ENCODE measurements at places on chromosomes 1 and 21. TPM values are rescaled to one million over a fixed set of nuclear protein-coding genes. Genes with fewer than 3 reads are reported as not detected.
A peak's percentile ranks its signal among the peaks of the same experiment; 100 is the strongest.

- no peaks in the 10 kb centered on the region for H3K4me1 ChIP-seq
- no peaks in the 10 kb centered on the region for H3K27me3 ChIP-seq
- H3K27ac ChIP-seq = no peak overlapping the region
These were observed 18.8 kb upstream of the RGS16 start for GRCh38 chr1:182622901-182623528.

DNA sequence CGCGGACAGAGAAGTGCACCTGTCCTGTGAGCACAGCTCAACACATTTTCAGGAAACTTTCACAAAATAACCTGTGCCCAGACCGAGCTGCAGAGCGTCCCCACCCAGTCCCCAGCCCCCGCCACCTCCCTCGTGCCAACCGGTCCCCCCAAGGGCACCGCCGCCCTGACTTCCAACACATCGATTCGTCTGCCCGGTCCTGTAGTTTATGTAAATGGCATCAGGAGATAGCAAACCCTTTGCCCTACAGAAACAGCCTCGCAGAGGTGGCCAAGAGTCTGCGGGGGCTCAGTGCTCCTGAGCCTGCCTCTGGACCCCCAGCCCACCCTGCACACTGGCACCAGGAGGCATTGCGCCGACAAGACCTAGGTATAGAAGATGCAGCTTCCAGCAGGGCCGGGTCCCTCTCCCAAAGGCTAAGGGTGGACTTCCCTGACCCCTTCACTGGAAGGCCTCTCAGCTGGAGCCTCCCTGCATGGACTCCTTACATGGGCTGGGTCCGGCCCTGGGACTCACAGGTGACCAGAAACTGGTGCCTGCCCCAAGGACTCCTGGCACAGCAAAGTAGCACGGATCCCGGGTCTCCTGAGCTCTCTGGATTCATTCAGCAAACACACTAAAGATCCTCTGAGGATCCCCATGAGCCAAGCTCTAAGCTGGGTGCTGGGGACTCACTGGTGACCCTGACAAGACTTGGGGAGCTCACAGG, 6.6 kb upstream of the PLEKHG5 start:
- peaks cover 23% of the 10 kb centered on the region for H3K4me1 ChIP-seq
- no peak overlapping the region for H3K27ac ChIP-seq
- no peak for DNase-seq
- H3K36me3 ChIP-seq = no peaks in the 10 kb centered on the region
- peak overlapping the region; percentile 44 for H3K4me3 ChIP-seq

- no peaks in the 10 kb centered on the region for H3K27me3 ChIP-seq
- no peak overlapping the region for H3K4me3 ChIP-seq
- peaks cover 14% of the 10 kb centered on the region for H3K36me3 ChIP-seq
- H3K27ac ChIP-seq = no peak overlapping the region
- H3K4me1 ChIP-seq = peaks cover 17% of the 10 kb centered on the region
These were observed 18.8 kb downstream of the DPYD start for GRCh38 chr1:97902067-97902466.

DNA sequence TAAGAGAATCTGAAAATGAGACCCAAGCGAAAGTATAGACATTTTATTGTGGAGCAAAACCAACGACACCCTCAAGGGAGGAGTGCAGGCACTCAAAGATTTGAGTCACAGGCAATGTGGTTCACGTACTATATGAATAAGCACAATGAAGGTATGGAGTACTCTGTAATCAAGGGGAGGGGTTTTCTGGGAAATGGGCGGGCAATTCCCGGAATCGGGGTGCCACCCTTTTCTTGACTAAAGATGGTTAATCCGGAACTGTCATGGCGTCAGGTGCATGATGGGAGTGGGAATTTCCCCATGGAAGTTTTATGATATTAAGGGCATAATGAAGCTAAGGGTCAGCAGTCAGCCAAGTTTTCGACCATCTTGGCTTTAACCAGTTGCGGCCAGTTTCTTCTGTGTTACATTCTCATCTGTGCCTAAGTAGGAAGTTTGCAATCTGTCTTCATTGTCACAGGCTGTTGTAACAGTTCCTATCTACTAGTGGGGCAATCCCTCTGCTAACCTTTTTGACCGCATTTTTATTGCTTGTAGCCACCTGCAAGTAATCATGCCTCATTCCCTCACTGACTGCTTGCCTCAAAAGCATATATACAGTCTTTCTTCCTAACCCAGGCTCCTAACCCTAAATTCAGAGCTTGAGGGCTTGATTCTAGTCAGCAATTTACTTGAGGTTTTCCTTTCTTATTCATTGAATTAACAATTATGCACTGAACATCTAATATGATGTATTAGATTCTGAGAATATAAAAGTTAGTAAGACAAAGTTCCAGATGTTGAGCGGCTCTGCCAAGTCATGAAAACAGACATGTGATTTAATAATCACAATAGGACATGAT, 775 bp upstream of the AIM2 start:
- no peak for DNase-seq
- H3K36me3 ChIP-seq = no peaks in the 10 kb centered on the region
- peak overlapping the region; percentile 88 for H3K4me3 ChIP-seq
- H3K27me3 ChIP-seq = no peaks in the 10 kb centered on the region
- H3K4me1 ChIP-seq = peaks cover 19% of the 10 kb centered on the region

- no peak overlapping the region for H3K27ac ChIP-seq
- H3K27me3 ChIP-seq = no peaks in the 10 kb centered on the region
- H3K4me1 ChIP-seq = no peaks in the 10 kb centered on the region
- no peaks in the 10 kb centered on the region for H3K36me3 ChIP-seq
- no peak for DNase-seq
These were observed 1174.9 kb upstream of the ADGRL4 start for GRCh38 chr1:80181418-80181817.

- H3K36me3 ChIP-seq = no peaks in the 10 kb centered on the region
- H3K27ac ChIP-seq = no peak overlapping the region
- no peak overlapping the region for H3K4me3 ChIP-seq
- peaks cover 2% of the 10 kb centered on the region for H3K27me3 ChIP-seq
- no peak for DNase-seq
- no peaks in the 10 kb centered on the region for H3K4me1 ChIP-seq
These were observed 107.3 kb downstream of the HMGB4 start for GRCh38 chr1:33971018-33971710.

GRCh38 chr1:85321237-85321964, 45.0 kb upstream of the BCL10 start:
- no peak overlapping the region for H3K4me3 ChIP-seq
- DNase-seq = no peak
- no peak overlapping the region for H3K27ac ChIP-seq
- no peaks in the 10 kb centered on the region for H3K36me3 ChIP-seq

- H3K4me3 ChIP-seq = no peak overlapping the region
- H3K27ac ChIP-seq = no peak overlapping the region
- no peak for DNase-seq
- no peaks in the 10 kb centered on the region for H3K4me1 ChIP-seq
- no peaks in the 10 kb centered on the region for H3K36me3 ChIP-seq
- no peaks in the 10 kb centered on the region for H3K27me3 ChIP-seq
These were observed 1404.4 kb upstream of the PRMT6 start for GRCh38 chr1:105652109-105652508.

- DNase-seq = peak; percentile 10
- H3K27ac ChIP-seq = no peak overlapping the region
- no peak overlapping the region for H3K4me3 ChIP-seq
These were observed 24.7 kb downstream of the HMGCS2 start for GRCh38 chr1:119743776-119744597.

DNA sequence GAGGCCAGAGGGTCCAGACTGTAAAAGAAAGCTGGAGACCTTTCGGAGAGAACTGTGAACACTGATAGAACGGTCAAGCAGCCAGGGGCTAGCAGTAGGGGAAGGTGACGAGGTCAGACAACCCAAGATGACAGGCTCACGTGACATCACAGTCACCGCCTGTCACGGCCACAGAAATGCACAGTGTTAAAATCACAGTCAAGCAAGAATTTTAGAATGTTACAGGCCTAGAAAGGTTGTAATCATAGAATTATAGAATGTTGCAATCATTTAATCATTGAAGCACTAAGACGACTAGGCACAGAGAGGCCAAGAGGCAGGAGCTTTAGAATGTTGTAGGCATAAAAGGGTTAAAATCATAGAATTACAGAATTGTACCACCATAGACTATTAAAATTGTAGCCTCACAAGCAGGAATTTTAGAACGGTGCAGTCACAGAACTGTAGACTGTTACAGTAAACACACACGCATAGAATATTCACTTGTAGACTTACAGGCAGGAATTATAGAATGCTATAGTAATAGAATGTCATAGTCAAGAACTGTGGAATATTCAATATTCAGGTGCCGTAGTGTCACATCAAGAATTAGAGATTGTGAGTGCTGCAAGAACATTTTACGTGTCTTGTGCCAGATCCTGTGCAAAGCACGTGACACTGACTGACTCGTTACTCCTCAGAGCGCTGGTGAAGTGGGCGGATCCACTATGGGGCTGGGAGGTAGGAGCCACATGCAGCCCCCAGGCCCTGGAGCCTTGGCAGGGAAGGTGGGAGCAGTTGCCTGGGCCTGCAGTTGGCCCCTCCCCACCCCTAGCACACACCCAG, 118.1 kb downstream of the EPHB2 start:
- H3K36me3 ChIP-seq = no peaks in the 10 kb centered on the region
- H3K4me1 ChIP-seq = no peaks in the 10 kb centered on the region
- DNase-seq = no peak
- no peak overlapping the region for H3K4me3 ChIP-seq
- no peaks in the 10 kb centered on the region for H3K27me3 ChIP-seq
- H3K27ac ChIP-seq = no peak overlapping the region

DNA sequence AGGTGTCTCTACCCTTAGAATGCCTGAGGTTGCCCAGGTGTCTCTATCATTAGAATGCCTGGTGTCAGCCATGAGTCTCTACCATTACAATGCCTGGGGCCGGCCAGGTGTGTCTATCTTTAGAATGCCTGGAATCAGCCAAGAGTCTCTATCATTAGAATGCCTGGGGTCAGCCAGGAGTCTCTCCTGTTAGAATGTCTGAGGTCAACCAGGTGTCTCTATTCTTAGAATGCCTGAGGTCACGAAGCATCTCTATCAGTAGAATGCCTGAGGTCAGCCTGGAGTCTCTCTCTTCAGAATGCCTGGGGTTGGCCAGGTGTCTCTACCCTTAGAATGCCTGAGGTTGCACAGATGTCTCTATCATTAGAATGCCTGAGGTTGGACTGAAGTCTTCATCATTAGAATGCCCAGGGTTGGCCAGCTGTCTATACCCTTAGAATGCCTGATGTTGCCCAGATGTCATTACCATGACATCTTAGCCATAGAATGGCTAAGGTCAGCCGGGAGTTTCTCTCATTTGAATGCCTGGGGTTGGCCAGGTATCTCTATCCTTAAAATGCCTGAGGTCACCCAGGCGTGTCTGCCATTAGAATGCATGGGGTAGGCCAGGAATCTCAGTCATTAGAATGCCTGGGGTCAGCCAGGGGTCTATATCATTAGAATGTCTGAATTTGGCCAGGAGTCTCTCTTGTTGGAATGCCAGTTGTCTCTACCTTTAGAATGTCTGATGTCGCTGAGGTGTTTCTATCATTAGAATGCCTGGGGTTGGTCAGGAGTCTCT, 44.0 kb downstream of the RNF187 start:
- H3K27ac ChIP-seq = no peak overlapping the region
- H3K36me3 ChIP-seq = no peaks in the 10 kb centered on the region
- no peak for DNase-seq
- no peak overlapping the region for H3K4me3 ChIP-seq
- H3K27me3 ChIP-seq = peaks cover 2% of the 10 kb centered on the region

- H3K4me1 ChIP-seq = no peaks in the 10 kb centered on the region
- DNase-seq = no peak
- no peak overlapping the region for H3K4me3 ChIP-seq
- no peak overlapping the region for H3K27ac ChIP-seq
These were observed 29.3 kb downstream of the ZSCAN20 start for GRCh38 chr1:33501774-33502173.

DNA sequence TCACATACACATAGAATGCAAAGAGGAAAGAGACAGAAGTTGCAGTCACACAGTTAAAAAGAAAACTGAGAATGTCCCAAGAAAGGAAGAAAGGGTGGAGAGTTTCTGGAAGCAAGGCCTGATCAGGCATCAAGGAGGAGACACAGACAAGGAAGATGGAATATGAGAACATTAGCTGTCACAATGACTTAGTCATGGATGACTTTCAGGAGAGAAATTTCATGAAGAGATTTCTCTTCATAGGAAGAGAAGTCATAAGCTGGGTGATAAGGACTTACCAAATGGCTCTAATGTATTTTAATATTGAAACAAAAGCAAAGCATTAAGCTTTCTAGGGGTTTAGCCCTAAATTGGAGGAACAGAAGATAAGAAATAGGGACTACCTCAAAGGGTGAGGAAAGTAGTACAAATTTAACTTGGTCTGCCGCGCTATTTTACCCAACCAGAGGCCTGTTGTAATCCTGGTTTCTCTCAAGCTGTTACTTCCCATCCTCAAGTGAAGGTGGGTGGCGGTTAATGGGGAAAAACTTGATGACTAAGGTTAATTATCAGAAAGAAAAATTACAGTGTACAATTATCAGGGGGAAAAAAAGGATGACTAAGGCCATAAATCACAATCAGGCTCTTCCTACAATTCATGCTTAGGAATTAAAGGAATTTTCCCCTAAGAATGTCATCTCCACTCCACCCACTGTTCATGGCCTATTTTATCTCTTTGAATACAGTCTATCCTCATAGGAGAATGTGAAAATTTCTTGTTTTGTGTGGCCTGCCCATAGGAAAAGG, 93.9 kb upstream of the ADGRL2 start:
- H3K36me3 ChIP-seq = no peaks in the 10 kb centered on the region
- H3K4me3 ChIP-seq = no peak overlapping the region
- no peaks in the 10 kb centered on the region for H3K4me1 ChIP-seq
- H3K27me3 ChIP-seq = no peaks in the 10 kb centered on the region
- DNase-seq = no peak
- no peak overlapping the region for H3K27ac ChIP-seq

GRCh38 chr1:209544098-209544497, 39.4 kb upstream of the CAMK1G start:
- H3K36me3 ChIP-seq = no peaks in the 10 kb centered on the region
- no peak overlapping the region for H3K27ac ChIP-seq
- H3K4me1 ChIP-seq = no peaks in the 10 kb centered on the region
- no peak overlapping the region for H3K4me3 ChIP-seq
- no peak for DNase-seq

The GBP7 gene
- not detected for polyA plus RNA-seq

The ATP1A4 gene
- not detected for polyA plus RNA-seq

The MTARC2 gene
- polyA plus RNA-seq = not detected

The SPOCD1 gene
- not detected for polyA plus RNA-seq

The TSPEAR gene
- polyA plus RNA-seq = 0.05 TPM

The AADACL4 gene
- not detected for polyA plus RNA-seq

The GABRD gene
- polyA plus RNA-seq = not detected

The ESPN gene
- polyA plus RNA-seq = 0.25 TPM

The BTF3L4 gene
- 67.3 TPM for polyA plus RNA-seq

The CD1E gene
- not detected for polyA plus RNA-seq
